ENCODE measurements at places on chromosomes 1 and 21.

GRCh38 chr21:44919111-44919912, 1.4 kb downstream of the ITGB2 start:
- peak; percentile 32 for DNase-seq

DNA sequence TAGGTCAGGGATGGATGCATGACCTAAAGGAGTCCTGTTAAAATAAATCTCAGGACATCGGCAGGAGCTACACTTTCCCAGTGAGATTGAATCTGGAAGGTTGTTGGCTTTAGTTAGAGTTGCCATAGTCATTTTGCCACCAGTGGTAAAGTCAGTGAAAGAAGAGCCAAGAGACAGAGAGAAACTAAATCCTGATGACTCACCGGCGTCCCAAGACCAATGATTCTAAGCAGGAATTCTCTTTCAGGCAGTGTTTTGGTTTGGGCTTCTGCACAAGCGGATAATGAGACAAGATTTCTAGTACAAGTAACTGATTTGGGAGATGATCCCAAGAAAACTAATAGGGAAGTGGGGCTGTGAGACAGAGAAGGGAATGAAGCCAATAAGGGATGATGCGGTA, 88.8 kb upstream of the ETS2 start:
- DNase-seq: no peak

DNA sequence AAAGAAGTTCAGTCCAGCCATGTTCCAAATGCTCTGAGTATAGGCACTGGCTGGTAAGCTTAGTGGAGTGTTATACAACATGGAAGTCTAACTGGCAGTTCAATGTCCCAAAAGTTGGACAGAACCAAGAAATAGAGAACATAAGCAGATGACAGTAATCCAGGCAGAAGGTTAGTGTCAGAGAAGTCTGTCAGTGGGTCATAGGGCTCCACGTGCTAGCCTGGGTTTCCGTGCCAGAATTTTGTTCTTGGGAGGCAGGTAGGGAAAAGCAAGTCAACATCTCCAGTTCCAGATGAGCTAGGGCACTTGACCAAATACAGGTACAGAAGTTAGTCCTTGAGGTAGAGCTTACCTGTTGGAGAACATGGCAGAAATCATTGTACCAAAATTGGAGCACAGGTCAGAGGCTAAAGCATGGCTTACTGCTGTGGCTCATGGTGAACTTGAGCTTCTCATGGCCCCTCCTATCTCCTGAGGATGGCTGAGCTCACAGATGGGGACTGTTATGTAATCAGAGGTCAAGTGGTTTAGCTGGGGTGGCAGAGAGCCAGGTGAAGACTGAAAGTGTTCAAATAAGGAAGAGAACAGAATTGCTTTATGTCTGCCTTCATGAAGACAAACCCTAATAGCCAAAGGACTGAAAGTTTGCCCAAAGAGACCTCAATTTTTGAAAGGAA, 170.8 kb downstream of the NFIA start:
- no peak for DNase-seq

DNA sequence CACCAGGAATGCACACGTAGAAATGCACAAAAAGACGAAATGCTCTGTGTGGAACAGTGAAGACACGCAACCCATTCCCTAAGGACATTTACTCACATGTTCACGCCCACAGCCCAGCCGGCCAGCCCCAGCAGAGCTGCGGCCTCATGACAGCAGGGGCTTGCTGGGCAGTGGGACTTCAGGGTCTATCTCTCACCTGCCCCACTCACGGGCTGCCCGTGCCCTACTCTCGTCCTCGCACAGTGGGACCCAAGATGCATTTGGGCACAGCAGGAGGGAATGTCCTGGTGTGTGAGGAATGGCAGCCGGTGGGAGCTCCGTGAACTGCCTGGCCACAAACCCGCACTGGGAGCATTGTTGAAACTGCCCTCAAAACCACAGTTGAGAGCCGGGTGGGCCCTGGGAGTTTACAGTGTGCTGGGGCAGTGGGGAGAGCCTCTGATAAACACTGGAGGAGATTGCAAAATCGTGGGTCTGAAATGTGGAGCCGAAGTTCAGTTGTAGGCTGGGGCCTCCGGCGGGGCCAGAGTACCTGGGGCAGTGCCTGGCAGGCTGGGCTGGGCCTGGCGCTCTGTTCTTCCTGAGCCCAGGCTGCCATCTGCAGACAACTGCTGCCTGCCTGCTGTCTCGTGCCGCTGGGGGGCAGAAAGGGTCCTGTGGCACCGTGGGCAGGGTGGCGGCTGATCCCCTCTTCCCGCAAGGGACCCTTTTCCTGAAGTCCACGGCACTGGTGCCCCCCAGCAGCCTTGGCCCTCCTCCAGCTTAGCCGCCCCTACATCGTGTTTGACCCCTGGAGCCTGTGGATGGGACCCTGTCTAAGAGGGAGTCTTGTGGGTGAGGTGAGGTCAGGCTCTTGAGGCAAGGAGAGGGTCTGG, 20.7 kb upstream of the POFUT2 start:
- no peak for DNase-seq

DNA sequence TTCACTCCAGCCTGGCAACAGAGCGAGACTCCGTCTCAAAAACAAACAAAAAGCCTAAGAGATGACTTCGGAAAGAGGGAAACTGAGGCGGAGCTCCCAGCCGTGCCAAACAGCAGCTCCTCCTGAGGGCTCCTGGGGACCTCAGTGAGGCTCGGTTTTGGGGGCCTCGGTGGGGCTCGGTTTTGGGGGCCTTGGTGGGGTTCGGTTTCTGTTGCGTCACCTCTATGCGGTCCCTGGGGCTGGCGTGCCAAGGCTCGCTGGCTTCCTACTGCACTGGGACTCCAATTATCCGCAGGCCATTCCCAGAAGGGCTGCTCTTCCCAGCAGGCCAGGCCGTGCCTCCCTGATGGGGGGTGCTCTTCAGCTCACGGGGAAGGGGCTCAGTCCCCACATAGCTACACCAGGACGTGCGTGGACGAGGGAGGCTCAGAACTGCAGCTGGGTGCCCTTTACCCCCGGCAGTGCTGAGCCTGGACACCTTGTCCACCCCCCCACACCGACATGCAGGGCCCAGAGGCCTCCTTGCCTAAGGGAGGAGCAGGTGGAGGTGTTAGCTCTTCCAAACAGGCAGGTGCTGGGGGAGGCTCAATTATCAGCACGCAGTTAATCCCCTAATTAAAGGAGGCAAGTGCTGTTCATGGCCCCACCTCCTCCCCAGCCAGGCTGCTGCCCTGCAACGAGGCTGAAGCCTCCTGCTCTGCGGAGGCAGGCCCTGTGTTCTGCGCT, 5.1 kb upstream of the C1orf159 start:
- no peak for DNase-seq

GRCh38 chr1:117093870-117094621, 27.5 kb downstream of the TRIM45 start:
- no peak for DNase-seq

DNA sequence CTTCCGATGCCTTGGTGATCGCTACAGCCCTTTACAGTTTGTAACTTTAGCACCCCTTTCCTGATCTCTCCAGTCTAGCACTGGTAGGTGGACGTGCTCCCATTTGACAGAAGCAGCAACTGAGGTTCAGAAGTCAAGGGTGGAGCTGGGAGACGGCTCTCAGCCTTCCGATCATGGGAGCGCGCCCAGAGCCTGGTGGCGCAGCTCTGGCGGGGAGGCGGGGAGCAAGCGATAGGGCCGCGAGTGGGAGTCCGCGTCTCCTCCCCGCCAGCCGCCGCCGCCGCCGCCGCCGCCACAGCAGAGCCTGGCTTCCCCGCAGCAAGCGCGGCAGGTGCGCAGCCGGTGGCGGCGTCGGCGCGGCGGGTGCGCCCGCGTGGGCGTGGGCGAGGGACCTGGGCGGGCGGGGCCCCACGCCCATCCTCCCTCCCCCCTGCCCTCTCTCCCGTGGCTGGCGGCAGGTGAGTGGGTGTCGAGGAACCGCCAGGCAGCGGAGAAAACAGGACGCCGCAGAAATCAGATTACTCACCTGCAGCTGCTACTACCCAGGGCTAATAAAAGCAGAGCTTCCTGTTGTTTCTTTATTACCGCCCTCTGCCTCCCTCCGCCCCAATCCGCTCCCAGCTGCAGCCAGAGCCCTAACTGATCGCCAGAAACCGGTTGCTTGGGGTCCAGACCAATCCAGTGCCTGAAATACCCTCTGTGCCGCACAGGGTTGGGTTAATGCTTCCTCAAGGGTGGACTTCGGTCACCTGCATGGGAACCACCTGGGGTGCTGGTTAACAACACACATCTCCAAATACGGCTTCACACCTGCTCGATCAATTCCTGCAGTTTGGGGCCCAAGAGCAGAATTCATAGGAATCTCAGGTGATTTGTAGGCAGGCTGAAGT, 60.2 kb upstream of the ID3 start:
- DNase-seq: peak; percentile 72

DNA sequence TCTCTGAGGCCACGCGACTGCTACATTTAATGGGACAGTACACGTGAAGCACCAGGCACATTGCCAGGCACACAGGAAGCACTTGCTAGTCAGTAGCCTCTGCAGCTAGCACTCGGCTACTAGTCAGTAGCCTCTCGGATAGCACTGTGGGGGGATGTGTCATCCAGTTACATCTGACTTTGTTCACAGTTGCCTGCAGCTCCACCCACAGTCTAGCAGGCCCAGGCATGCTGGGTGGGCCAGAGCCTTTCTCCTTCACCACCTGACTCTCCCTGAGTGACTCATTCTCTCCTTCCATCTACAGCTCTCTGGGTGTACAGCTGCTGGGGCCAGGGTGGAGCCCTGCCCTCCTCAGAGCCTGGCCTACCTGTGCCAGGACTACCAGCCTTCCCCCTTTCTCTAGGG, 51.5 kb downstream of the PTPRF start:
- peak; percentile 48 for DNase-seq

- DNase-seq: no peak
These were observed 275.9 kb downstream of the LRRC40 start for GRCh38 chr1:69929308-69930057.

GRCh38 chr1:206435445-206435844, 34.8 kb upstream of the IKBKE start:
- DNase-seq: no peak

DNA sequence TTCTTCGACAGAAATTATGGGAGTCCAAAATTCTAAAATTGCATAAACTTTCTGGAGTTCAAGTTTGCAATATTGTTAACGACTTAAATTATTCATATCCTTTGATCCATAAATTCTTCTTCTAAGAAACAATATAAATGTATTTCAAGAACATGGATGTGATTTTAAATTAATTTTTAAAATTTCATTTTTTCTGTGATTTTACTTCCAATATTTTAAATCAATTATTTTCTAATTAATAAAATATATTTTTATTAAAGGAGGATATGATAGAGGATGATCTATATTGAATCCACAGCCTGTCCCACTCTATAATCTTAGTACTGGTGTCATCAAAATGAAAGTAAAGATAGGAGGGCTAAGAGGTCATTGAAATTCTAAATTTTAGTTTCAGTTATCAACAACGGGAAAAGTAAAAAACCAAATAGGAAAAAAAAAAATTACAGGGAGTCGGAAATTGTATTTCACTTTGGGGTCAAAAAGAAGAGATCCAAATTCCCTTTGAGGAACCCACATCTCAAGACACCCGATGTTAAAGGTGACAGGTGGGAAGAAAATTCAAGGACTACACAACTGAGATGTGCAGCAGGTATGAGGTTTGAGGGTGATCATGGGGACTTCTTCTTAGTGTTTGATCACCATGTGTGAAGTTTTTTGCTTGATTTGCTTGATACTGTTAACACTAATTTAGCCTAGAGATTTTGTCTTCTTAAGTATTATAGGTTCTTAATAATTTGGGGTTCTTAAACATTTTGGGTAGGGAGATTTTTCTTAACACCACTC, 154.8 kb upstream of the RGS18 start:
- DNase-seq: no peak

GRCh38 chr1:20962576-20963258, 175.6 kb upstream of the HP1BP3 start:
- no peak for DNase-seq

DNA sequence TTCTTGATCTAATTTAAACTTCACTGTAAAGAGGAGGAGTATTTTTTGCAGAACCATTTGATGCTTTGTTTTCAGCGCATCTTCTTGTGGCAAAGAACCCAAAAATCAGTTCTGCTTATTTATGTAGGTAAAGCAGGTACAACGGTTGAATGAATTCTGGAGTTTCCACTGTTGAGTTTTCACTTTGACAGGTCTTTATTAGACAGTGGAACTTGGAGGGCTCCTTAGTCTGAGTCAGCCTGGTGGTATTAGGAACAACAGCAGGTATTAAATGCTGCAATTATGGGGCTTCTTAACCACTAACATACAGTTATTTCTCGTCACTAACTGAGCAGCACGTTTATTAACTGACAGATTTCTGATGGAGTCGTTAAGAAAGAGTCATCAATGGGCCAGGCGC, 1.2 kb downstream of the LRIG2 start:
- DNase-seq: no peak

DNA sequence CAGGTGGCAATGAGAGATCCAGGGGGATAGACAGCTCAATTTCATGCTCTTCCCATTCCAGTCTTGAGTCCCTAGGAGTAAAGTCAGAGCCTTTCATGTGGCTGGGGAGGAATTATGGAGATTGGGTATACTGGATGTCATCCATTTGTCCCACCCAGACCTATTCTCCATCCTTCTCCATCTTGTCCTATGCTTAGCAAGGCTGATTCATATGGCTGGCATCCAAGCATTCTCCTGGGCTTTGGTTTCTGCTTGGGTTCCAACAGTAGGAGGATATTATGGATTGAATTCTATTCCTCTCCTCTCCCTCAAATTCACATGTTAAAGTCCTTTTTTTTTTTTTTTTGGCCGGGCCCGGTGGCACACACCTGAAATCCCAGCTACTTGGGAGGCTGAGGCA, 3.8 kb upstream of the CDC20 start:
- DNase-seq: no peak

GRCh38 chr1:248847181-248847955, 9.3 kb downstream of the ZNF672 start:
- no peak for DNase-seq
